ENCODE measurements at places on chromosomes 7 and 10.

DNA sequence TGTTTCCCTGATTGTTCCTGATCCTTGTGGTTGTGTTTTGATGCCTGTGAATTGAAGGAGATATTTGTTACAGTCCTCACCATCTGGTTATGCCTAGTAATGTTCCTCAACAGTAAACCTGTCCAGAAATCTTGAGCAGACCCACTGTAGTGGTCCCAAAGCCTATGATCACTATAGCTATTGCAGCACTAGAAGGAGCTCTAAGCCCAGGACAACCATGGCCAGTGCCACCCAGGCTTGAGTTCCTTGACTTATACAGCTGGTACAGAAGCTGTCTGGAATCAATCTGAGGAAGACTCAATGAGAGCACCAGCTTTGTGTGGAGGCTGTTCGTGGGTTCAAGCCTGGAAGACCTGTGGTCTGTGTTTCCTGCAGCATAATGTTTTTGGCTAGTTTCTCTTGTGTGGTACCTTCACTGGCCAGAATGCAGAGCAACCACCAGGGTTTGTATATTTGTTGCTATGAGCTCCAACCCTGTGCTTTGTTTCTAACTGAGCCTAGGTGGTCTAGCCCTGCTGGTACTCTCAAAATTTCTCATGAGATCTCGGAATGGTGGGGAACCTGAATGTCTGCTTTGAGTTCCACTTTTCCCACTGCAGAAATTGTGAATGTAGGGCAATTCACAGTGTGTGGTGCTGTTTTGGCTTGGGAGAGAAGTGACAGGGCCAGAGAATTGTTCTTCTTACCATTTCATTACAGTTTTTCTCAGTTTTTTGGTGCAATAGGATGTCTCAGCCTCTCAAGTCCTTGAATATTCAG is 355.2 kb downstream of the SUGCT start:
- no peak for DNase-seq

GRCh38 chr10:91909117-91909677 is at the start of gene FGFBP3:
FGFBP3 (minus strand) TSS chr10:91909486; CDS start chr10:91908969, 517 bp downstream.
- no peak for DNase-seq

- DNase-seq: no peak
These were observed 1.9 kb upstream of the VOPP1 start for GRCh38 chr7:55574051-55574717.

GRCh38 chr10:43872644-43873043 is 224.0 kb upstream of the ZNF32 start:
- DNase-seq: no peak

DNA sequence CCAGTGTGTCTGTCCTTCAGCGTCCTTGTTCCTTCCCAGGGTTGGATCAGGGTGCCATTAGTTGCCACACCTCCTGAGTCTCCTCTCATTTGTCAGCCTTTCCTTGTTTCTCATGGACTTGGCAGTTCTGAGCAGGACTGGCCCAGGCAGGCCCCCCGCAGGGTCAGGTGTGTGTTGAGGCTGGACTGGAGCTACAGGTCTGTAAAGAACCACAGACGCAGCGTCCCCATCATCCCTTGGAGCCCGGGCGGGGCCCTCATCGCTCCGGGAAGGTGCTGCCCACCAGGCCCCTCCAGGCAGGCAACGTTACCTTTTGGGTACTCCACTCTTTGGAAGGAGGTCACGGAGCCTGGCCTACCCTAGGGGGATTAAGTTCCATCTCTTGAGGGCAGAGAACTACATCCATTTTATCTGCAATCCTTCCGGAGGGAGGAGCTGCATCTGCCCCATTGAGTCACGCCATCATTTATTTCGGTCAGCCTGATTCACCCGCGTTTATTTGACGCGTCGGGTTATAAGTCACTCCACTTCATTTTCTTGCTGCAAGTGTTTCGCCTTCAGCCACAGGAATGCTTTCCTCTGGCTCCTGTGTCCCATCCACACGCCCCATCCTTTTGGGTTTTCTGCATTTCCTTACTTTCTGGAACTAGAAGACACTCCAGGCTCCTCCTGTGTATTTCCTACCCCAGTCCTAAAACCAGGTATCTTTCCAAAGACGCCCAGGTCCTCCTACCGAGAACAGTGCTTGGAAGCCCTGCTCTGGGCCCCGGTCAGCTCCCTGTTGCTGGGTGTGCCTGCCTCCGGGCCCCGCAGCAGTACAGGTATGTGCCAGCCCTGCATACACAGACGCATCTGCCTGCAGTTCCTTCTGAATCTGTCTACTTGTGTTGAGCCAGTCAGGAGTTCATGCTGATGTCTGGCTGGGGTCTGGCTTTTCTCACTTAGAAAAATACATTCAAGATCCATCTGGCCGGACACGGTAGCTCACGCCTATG is 141.9 kb downstream of the MAD1L1 start:
- no peak for DNase-seq

Measured in effector memory CD8-positive, alpha-beta T cell (primary cell).